ENCODE measurements at places on chromosomes 11 and 22.
A peak's percentile ranks its signal among the peaks of the same experiment; 100 is the strongest.

DNA sequence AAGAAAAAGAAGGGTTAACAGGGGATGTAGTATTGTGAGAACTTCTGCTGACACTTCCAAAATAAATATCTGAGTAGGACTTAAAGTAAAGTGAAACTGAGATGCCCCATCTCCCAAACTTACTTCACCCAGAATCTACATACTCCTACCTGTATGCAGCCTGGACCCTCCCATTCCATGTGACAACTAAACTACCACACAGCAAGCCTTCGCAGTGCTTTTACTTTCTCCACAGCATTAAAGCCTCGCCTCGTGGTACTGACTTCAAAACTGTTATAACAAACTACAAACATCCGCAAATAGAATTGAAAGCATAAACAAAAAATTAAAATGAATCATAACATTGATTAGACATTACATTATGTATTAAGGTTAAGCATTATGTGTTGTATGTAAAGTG lies 985 bp downstream of the MPZL2 start:
- DNase-seq: no peak

GRCh38 chr11:19276859-19277808 lies 36.4 kb upstream of the E2F8 start:
- DNase-seq: no peak

DNA sequence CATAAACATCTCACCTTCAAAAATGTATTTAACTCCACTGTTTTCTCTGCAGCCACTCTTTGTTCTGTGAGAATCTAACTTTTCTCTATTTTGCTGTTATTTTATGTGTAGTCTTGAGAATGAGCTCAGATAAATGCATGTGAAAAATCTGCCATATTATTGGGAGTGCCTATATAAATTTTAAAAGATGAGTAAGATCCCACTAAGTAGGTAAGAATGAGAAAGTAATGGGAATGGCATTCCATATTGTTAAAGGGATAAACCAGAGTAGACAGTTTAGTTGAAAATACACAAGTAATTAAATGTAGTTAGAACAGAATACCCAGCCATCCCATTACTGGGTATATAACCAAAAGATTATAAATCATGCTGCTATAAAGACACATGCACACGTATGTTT lies 817.2 kb downstream of the FAM181B start:
- no peak for DNase-seq

- no peak for DNase-seq
Measured at GRCh38 chr22:33896575-33897447, 23.5 kb downstream of the LARGE1 start.

GRCh38 chr11:133746663-133747306 lies 98.5 kb downstream of the SPATA19 start:
- DNase-seq: no peak

DNA sequence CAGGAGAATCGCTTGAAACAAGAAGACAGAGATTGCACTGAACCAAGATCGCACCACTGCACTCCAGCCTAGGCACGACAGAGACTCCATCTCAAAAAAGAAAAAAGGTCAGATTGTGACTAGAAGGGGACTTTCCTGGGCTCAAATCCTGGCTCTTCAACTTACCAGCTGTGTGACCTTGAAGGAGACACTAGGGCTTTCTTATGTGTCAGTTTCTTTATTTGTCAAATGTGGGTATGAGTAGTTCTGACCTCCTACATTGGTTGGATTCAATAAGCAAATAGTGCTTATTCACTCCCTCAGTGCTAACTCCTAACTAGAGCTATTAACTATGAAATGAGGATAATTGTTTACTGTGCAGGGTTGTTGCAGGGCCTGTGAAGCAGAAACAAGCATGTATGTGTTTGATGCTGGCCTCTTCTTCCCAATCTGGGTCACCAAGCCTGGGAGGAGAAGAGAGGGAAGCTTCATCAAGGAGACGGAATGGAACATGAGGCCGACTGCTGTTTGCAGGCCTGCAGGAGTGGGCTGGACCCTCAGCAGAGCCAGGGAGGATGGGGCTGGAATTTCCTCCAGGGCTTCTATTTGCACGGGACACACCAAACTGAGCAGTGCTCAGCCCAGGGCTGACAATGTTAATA lies 22.5 kb downstream of the RHOD start:
- no peak for DNase-seq

GRCh38 chr11:133968300-133968699 lies 11.5 kb upstream of the IGSF9B start:
- no peak for DNase-seq

GRCh38 chr11:36848660-36849059 lies 250.6 kb upstream of the RAG2 start:
- no peak for DNase-seq

- DNase-seq: no peak
Measured at GRCh38 chr11:27783701-27784355, 83.6 kb upstream of the BDNF start.

DNA sequence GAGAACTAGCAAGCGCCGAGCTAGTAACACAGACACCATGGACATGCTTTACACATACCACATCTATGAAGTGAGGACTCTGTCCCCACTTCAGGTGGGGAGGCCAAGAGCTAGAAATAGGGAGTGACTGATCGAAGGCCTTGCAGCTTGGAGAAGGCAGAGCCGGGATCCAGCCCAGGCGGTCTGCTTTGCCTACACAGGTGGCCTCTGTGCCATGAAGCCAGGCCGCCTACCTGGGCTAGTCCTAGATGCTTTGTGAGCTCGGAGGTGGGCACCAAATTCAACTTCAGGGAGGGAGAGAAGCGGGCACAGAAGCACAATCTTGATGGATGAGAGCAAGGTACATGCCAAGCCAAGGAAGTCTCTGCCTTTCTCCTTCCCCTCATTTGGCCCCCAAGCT lies 117.2 kb downstream of the TIMP3 start:
- no peak for DNase-seq

- no peak for DNase-seq
Measured at GRCh38 chr22:48717076-48717810, 1110.4 kb downstream of the BRD1 start.

DNA sequence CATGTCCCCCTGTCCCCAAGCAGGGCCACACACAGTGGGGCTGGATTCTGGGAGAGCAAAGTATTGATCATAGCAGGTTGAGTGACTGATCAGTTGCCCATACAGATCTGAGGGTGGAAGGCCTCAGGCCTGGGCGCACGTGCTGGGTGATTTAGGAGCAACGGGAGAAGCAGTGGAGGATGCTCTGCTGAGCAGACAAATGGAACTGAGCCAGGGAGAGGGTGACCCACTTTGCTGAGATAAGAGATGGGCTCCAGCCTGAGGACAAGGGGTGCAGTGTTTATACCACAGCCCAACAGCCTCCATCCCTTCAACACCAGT lies 15.0 kb downstream of the GNAZ start:
- no peak for DNase-seq

GRCh38 chr11:134561331-134561720 lies 149.3 kb upstream of the B3GAT1 start:
- DNase-seq: peak; percentile 79

GRCh38 chr11:92993004-92993403 lies 23.6 kb downstream of the MTNR1B start:
- DNase-seq: no peak

GRCh38 chr11:125376117-125376516 lies 119.9 kb downstream of the FEZ1 start:
- DNase-seq: no peak

- no peak for DNase-seq
Measured at GRCh38 chr11:19817265-19817851, 104.7 kb downstream of the NAV2 start.

DNA sequence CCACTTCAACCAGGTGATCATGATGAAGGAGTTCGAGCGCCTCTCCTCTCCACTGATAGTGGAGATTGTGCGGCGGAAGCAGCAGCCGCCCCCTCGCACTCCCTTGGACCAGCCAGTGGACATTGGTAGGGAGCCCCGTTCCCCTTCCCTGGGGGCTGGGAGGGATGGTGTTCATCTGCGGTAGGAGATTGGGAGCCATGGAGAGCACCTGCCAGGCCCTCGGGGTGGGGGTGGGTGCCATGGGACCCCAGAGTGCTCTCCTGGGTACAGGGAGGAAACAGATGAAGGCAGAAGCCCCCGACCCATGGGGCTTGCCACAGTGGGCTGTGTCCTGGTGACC lies 7.0 kb downstream of the THAP7 start:
- DNase-seq: no peak

GRCh38 chr11:64787526-64788320 lies 9.4 kb upstream of the SF1 start:
- DNase-seq: peak; percentile 91

GRCh38 chr11:11615086-11615485 lies 6.7 kb downstream of the GALNT18 start:
- no peak for DNase-seq

DNA sequence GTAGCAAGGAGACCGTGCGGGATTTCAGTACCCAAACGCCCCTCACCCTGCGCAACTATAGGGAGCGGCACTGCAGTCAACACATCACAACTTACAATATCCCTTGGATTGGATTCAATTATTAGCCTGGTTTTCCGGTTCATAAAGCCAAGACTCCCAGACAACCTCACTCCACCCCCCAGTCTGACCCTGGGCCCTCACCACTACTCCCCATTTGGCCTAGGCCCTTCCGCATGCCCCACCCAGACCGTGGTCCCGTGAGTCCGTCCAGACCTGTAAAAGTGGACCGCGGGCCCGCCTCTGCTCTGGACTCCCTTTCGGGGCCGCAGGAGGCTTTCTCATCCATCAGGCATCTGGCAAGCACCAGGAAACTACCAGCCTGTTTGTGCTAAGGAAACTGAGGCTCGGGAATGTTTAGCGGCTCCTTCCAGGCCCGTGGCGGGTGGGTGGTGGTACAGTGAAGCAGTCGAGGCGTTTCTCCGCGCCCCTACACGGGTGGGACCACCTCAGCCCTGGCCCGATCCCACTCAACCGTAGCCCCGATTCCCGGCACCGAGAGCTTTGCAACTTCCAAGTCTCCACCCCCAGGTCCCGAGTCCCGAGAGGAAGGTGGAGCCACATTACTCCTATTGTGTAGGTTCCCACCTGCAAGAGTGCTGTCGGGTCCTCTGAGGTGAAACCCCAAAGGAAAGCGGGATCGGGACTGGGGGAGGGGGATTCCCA lies 679 bp upstream of the DPP3 start:
- DNase-seq: no peak

- DNase-seq: no peak
Measured at GRCh38 chr22:28430466-28431025, 249.1 kb downstream of the TTC28 start.

DNA sequence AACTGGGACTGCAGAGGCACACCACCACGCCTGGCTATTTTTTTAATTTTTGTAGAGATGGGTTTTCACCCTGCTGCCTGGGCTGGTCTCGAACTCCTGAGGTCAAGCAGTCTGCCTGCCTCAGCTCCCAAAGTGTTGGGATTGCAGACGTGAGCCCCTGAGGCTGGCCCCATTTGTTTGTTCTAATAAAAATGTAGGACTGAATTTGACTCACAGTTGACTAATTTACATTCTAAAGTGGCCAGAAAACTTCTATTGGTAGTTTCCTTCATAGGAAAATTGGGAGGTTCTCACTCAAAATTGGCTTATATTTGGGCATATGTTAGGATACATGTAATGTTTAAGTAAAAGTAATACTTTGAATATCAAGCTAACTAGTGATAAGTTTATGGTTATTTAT lies 35.0 kb downstream of the PPFIA1 start:
- DNase-seq: no peak

DNA sequence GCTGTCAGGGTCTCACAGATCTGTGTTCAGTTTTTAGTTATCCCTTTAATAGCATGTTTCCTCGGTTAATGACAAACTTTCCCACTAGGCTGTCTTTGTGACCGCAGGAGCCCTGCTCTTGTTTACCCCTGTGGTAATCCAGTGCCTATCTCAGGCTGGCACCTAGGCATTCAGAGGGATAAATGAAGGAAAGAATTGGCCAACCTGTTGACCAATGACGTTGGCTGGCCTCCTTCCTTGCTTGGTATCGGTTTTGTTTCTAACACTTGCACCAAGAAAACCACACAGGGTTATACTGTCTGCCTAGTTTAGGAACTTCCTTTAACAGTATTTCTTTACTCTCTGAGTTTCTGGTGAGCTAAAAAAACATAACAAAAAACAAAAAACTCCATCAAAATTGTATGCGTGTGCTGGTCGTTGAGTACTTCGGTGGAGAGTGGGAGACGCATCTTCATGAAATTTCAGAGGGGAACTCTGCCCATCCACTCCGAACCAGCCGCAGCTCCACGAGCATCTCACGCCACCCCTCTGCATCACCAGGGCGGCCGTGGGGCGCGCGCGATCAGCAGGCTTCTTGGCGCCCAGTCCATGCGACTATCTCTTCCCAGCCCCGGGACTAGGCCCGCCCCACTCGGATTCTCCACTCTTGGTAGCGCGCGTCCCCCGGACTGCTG lies 563 bp upstream of the ENDOD1 start:
- DNase-seq: no peak

DNA sequence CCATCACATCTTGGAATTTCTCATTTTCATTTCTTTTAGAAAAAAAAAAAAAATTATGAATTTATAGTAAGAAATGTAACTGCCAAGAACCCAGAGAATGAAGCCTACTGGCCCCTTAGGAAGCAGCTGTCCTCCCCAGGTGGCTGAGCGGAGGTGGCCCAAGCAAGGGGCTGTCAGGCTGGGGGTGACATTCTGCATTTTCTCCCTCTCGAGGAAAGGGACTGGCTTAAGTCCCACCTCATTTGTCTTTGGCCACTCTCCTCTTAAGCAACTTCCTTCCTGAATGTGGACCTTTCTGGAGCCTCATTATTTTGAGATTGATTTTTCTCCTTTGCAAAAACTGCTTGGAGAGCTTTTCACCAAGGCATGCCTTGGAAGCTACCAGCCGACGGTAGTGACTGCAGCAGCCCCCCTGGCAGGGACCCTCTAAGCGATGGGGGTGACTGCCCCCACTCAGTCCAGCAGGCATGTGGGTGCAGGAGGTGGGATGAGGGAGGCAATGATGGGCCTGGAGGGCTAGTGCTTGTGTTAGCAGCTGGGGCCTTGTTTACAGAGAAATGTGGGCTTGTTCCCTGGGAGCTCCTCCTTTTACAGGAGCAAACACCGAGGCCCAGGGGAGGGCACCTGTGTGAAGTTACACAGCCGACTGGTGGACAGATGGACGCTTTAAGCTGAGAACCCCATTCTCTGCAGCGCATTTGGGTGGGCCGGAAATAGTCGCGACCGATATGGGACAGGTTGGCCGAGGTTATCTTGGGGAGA lies 111.7 kb downstream of the MORC2 start:
- DNase-seq: peak; percentile 73

- no peak for DNase-seq
Measured at GRCh38 chr11:8059030-8059429, 22.0 kb upstream of the TUB start.

All from mesenteric fat pad (tissue), 1 donor.